Activated effector memory CD4-positive, alpha-beta T cell treated with anti-CD3 and anti-CD28 coated beads, Interleukin-2, amount 50 U/mL, for 16 hours (primary cell): ENCODE measurements at places on chromosomes 1 and 21.

- no peak for DNase-seq
Observed at GRCh38 chr21:37405629-37406028, 39.1 kb downstream of the DYRK1A start.

DNA sequence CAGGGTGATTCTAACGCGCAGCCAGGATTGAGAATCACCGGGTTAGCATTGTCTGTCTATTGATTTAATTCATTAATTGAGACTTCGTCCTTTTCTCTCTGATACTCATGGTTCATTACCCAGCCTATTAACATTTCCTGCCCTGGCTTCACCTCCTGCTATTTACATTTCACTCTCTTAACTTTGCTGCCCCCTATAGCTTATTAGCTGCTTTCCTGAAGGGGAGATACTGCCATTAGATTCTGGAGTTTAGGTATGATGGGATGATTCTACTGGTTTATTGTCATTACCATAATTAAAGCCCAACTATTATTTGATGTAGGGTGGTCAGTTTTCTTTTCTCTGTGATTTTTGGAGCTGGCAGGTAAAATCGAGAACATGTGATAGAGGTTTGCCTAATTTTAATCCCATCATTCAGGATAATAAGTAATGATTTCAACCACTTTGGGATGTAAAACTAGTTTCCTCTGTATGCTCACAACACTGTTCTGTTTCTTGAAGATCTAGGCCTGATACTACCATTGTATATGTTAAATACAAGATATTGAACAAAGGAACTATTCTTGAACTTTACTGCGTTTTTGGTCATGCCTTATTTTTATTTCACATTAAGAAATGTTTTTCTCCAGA, 6.4 kb downstream of the PPP2R5A start:
- no peak for DNase-seq

DNA sequence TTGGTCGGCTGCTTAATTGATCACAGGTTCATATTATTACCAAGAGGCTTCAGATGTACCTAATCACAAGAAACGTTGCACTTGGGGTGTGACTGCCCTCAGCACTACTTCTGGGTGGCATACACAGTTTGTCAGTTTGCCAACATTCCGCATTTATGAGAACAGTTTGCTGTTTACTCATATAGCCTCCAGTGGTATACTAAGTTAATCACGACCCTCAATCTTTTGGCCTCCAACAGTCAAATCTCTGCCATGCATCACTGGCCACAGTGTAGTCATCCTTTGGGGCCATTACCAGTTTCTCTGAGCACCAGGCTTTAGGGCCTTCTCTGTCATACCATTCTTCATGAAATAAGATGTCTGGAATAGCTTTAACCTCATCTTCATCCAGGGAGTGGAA, 62.8 kb upstream of the BCL9 start:
- no peak for DNase-seq

GRCh38 chr1:79052829-79053449, 46.4 kb upstream of the ADGRL4 start:
- DNase-seq = no peak

GRCh38 chr1:190679454-190679853, 201.8 kb upstream of the BRINP3 start:
- DNase-seq = no peak

DNA sequence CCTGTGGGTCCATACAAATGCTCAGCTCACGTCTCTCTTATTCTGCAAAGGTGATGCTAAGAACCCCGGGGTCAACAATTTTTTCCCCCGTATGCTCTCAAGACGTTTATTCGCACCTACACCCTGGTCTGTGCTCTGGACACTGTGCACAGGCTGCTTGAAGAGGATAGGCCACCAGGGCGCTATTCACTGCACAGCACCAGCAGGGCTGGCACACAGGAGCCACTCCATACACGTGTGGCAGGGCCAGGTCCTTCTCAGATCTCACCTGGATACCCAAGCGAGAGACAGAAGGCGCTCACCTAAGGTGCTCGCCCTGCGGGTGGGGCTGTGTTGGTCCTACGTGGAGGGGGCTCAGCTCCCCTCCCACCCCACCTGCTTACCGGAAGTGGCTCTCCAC, 16.7 kb downstream of the TMEM63A start:
- DNase-seq = no peak

GRCh38 chr1:17027900-17028299, 16.2 kb upstream of the ATP13A2 start:
- DNase-seq = no peak

GRCh38 chr21:44858291-44858690, 15.2 kb downstream of the PTTG1IP start:
- no peak for DNase-seq

GRCh38 chr1:115650961-115651360, 9.2 kb downstream of the VANGL1 start:
- DNase-seq = no peak

DNA sequence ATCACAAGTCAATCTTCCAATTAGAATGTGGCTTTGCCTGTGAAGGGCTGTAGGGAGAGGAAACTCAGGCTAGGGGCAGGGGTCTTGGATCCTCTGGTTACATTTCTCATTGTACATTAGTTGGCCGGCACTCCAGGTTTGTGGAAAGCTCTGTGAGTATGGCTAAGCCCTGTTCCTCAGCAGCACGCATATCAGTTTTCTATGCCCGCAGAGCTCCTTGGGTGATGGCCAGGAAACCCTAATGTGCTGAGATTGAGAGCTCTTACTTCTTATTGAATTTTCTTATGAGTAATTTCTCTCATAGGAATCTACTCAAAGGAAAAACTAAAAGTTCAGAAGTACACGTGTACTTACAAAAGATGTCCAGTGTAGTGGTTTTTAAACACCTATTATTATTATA, 30.7 kb upstream of the STMN1 start:
- DNase-seq = no peak

GRCh38 chr21:38384675-38385426, 113.4 kb downstream of the ERG start:
- DNase-seq = no peak

DNA sequence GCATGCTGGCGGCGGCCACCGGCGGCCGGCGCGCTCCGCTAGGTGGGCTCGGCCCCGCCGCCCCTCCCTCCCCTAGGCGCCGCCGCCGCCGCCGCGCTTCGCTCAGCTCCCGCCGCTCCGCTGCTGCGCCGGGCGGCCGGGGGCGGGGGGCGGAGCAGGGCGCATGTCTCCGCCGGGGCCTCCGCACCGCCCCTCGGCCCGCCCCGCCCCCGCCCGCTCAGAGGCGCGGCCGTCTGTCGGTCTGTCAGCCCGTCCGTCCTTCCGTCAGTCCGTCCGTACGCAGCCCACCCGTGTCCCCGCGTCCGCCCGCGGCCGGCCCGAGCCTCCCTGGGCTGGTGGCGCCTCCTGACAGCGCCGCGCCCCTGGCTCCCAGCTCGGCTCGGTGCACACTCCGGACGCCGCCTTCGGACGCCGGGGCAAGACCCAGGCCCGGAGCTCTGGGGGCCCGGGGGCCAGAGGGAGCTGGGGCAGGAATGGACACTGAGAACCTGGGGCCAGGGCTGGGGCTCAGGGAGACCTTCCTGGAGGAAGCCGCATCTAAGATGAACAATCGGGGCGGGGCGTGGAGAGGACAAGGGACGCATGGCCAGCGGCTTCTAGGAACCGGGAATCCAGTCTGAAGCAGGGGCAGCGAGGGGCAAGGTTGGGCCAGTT, at the start of gene GPR153:
GPR153 (minus strand) TSS at position 138 of the 654 bp plus-strand sequence. CDS start 6,193 bp downstream, outside the sequence.
- DNase-seq = peak; percentile 83

DNA sequence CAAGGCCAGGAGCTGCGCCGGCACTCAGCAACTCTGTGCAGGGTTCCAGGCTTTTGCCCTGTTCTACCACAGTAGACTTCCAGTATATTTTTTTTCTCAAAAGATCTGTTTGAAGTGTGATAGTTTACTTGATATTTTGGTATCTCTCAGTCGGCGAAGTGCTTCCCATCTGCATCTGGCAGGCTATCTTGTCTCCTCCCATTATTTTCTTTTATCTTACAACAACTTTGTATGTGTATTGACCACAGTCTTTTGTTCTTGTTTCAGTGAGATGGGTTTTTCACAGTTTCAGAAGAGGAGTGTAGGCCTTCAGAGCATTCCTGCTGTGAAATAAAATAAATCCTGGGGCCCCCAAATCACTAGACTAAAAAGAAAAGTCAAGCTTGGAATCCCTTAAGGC, 292.9 kb downstream of the PTGER3 start:
- no peak for DNase-seq
